ENCODE measurements at places on chromosomes 12 and 14.
A peak's percentile ranks its signal among the peaks of the same experiment; 100 is the strongest.

DNA sequence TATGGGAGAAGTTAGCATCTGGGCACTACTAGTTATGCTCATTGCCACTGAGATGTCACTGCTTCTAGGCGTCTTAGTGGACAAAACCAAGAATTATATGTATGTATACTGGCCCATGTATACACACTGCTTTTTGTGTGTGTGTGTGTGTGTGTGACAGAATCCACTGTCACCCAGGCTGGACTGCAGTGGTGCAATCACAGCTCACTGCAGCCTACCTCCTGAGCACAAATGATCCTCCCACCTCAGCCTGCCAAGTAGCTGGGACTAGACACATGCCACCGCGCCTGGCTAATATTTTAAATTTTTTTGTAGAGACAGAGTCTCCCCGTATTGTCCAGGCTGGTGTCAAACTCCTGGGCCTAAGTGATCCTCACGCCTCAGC is 25.2 kb downstream of the LIMA1 start:
- DNase-seq, result no peak

GRCh38 chr14:23559010-23559925 is 3.2 kb downstream of the THTPA start:
- DNase-seq, result peak; percentile 41

- no peak for DNase-seq
Observed at GRCh38 chr12:79415321-79415720, 275.4 kb downstream of the PAWR start.

- no peak for DNase-seq
Observed at GRCh38 chr14:75153295-75153694, 23.1 kb downstream of the TMED10 start.

GRCh38 chr12:52558781-52559445 is 6.0 kb upstream of the KRT71 start:
- DNase-seq, result no peak

DNA sequence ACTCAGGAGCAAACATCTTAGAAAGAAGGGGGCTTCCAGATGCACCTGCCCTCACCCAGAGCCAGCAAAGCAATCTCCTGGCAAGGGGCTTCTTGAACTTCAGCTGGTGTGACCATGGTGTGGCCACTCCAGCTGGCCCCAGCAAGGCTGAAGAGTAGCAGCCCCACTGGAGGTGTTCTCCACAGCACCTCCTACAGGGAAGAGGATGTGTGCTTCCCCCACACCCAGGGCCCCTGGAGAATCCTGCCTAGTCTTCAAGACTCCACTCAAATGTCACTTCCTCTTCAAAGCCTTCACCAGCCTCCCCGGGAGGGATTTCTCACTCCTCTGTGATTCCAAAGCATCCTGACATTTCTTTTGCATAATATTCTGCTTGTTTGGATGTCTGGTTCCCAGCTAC is 8.5 kb downstream of the RAB15 start:
- DNase-seq, result no peak

DNA sequence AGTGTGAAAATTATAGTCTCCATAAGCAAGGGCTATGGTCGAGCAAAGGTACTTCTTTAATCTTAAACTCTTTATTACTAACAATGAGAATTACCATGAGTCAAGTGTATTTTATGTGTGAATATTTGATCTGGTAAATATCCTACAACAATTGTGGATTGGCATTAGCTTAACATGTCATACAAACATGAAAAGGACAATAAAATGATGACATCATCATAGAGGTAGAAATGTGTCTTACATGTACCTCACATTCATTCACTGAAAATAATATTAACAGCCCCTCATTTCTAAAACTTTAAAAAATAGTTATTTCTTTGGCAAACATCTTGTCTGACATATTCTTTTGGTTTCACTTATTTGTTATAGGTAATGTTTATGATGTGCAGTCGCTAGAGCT is 355.0 kb downstream of the NAV3 start:
- no peak for DNase-seq

DNA sequence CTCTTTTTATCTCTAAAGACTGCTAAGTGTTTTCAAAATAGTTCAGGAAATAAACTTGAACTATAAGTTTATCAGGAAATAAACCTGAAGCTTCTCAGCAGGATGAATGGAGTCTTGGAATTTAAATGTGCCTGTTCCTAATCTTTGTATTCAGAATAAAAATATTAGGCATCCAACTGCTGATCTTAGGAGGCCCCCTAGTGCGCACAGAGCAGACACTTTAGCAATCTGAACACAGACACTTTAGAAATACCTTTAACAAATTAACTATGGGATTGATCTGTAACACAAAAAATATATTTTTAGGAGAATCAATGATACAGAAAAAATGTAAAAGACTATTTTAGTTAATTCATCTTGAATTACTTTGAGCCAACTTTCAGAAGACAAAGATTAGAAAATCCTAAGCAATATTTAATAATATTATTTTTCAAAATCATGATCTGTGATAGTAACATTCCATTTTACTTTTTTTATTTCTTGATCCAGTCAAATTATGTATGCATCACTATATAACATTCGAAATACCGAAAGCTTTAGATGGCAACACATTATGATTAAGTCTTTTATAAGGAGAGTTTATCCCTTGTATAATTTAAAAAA is 80.9 kb downstream of the SLC41A2 start:
- peak; percentile 20 for DNase-seq

DNA sequence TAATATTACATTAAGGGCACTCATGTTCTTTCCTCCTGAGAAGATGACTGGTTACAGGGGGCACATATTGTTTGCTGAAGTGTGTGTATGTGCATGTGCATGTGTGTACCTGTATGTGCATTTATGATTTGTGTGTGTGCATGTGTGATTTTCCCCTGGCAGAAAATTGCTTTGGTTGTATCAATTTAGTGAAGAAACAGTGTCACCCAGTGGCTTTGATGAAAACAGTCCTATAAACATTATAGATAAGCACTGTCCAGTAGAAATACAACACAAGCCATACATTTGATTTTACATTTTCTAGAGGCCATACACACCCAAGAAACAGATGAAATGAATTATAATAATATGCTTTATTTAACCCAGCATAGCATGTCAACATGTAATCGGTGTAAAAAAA is 8.6 kb downstream of the PDE3A start:
- DNase-seq, result no peak

GRCh38 chr14:103533137-103533998 is 4.4 kb downstream of the TRMT61A start:
- no peak for DNase-seq

DNA sequence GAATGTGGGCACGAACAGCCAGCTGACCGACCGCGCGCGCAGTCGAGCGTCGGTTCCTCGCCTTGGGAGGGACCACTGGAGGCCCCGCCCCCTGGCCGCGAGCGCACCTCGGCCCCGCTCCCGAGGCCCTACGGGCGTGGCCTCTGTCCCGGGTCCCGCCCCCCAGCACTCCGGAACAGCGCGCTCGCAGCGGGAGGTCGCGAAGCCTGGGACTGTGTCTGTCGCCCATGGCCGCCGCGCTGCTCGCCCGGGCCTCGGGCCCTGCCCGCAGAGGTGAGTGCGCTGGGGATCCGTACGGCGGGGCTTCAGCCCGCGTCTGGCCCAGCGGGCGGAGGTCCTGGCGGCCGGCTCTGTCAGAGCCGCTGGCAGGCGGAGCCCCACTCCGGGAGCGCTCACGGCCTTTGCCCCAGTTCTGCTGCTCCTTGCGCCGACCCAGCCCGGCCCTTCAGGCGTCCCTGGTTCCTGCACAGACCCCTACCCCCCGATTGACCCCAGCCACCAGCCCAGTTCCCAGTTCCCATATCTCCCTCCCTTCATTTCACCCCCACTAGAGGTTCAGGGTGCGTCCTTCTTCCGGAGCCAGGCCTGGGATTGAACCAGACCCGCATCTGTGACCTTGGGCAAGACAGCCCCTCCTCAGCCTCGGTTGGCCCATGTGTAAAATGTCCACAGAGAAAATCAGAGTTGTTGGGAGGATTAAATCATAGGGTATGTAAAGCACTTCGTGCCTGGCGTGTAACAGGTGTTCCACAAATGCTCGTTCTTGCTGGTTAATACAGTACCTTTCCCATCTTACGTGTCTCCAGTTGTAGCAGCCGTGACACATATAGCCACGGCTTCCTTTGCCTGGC is at the start of gene ACADS:
TSS of gene ACADS (plus strand) at position 168 of the 851 bp plus-strand sequence. CDS start at position 228, 60 bp downstream.
- peak; percentile 88 for DNase-seq

- DNase-seq, result peak; percentile 12
Observed at GRCh38 chr12:122185494-122186082, 2.7 kb downstream of the LRRC43 start.

GRCh38 chr12:115572440-115572839 is 705.1 kb downstream of the MED13L start:
- peak; percentile 12 for DNase-seq

DNA sequence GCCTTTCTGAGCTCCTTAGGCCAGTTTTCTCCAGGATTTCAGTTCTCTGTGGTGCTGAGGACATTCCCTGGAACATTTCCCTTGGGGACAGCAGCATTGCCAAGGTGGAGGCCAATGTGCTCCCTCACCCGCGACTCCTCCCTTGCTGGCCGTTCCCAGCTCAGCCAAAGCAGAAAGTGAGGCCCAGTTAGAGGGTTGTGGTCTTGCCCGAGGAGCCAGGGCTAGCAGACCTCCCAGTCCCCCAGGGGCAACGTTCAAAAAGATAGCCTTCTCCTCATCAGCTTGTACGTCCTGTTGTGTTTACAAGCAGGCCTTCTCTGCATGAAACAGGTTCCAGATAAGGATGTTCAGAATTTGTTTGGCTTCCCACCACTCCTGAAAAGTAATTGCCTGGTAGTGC is 78.4 kb downstream of the SSPN start:
- DNase-seq, result no peak

DNA sequence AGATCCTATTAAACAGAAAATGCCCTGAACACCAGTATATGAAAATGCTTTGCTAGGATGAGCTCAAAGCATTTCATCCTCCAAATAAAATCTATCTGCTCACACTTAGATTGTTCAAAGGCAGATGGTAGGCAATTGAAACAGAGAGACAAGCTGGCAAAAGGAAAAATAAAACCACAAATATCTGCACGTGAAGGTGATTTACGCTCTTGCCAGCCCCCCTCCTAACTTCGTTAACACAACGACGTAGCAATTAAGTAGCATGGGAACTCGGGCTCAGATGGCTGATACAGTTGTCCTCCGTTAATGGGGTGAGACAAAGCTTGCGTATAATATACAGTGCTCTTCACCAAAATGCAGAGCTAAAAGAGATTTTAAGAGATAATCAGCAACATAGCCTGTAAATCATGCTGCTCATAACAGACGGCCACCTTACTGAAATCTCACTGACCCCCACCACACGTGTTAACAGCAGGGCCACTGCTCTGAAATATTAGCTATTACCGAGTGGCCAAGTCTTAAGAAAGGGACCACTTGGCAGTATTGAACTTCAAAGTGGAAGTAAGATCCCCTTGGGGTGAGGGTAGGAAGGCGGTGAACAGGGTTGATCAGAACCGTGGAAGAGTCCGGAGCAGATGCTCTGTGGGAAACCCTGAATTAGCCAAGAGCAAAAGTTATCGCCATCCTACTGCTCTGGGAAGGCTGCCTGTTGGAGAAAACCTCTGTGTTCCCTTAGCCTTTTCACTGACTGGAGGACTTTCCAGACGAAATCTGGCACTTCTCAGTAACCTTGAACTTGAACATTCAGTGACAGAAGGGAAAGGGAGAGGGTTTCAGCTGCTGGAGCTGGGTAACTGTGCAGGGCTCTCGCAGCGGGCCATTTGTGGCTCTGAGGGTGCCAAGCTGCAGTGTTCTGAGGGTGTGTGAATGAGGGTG is 23.1 kb downstream of the ETV6 start:
- DNase-seq, result peak; percentile 13

DNA sequence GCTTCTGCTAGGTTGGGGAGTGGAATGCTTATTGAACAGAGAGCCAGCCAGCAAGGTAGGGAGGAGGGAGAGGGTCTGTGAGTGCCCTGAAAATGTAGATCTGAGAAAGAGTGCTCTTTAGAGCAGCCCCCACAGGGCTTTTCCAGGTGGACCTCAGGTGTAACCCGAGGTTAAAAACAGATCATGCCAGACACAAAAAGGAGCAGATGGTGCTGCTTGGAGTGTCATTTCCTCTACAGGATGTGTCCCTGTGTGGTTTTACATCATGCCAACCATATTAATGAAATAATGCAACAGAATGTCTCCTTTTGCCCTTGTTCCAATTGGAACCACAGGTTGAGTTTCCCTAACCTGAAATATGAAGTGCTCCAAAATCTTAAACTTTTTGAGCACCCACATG is 6.4 kb downstream of the SUSD6 start:
- no peak for DNase-seq

DNA sequence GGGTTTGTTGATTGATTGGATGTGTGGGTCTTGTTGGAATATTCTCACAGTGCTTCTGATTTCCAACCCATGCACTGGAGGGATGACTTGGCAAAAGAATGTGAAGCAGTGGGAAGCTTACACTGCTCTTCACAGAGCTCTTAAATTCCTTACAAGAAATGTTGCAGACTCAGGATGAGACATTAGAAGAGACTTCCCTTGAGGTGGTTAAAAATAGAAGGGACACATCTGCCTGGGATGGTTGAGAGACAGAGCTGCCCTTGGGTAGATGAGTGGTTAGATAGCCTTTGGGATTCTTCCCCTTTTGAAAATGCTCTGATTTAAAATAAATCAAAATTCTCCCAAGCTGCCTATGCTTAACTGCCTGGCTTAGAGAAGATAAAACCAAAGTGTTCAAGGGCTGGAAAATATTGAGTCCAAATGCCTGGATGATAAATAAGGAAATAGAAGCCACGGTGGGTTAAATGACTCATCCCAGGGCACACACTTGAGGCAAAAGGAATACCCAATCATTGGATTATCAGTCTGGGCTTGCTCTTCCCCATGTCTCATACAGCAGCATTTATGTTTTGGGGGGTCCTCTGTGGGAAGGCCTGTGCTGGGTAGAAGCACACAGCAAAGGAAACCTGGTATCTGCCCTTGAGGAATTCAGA is 264.3 kb downstream of the AKAP6 start:
- DNase-seq, result no peak

DNA sequence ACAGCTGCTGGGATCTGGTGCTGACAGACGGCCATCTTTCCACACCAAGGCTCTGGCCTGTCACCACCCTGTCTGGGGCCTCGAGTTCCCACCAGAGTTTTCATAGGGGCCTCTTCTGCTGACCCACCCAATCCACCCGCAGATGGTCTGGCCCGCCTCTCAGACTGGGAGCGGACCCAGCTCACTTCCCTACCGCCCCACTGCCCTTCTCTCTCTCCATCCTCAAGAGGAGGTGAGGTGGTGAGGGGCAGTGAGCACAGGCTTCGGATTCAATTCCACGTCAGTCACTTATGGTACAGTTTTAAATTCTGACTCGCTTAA is 12.3 kb upstream of the RPS6KL1 start:
- no peak for DNase-seq

GRCh38 chr12:21543151-21543550 is 17.1 kb downstream of the SPX start:
- DNase-seq, result no peak

DNA sequence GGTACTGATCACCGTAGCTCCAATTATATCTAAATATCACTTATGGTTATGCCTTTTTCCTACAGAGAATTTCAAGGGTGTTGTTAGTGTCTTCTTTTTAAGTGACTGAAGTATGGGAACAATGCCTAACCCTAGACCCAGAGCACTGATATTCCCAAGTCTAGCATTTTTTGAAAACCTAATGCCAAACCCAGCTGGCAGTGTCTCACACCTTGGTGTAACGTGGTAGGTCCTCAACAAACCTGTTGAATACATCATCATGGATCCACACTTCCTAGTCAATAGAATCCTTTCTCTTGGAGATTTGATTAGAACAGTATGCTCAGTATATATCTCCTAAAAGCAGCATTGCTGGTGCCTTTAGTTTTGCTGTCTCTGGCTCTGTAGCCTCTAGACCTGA is 37.7 kb upstream of the RMST start:
- no peak for DNase-seq

Measured in substantia nigra (tissue), 51 donors.